ENCODE measurements at places on chromosomes 12 and 14. TPM values are rescaled to one million over a fixed set of nuclear protein-coding genes. Genes with fewer than 3 reads are reported as not detected.

Gene LMNTD1
- not detected for total RNA-seq

GRCh38 chr14:45156067-45156466 lies 20.3 kb downstream of the FANCM start:
- DNase-seq: no peak

- DNase-seq: no peak
Observed at GRCh38 chr12:19031032-19031431, 98.5 kb upstream of the PLEKHA5 start.

- DNase-seq: no peak
Observed at GRCh38 chr14:75648066-75648838, 12.4 kb downstream of the ERG28 start.

Gene IRAK3
- total RNA-seq: 3.9 TPM

DNA sequence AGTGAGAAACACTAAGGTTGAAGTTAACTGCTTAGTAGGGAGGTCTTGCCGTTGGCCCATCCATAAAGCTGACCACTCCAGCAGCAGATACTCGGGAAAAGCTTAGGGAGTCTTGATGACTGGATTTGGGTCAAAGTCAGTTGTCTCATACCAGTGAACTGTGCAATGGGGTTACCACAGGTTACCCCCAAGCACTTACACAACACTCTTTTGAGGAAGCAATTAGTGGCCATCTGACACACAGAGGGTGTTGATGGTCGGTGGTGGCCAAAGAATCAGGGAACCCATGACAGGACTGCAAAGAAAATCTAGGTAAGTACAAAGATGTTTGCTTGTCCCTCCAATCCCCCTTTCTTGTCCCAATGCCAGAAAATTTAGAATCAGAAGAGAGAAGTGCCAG lies 410.2 kb downstream of the APAF1 start:
- DNase-seq: no peak

Gene HCAR2
- total RNA-seq: not detected

DNA sequence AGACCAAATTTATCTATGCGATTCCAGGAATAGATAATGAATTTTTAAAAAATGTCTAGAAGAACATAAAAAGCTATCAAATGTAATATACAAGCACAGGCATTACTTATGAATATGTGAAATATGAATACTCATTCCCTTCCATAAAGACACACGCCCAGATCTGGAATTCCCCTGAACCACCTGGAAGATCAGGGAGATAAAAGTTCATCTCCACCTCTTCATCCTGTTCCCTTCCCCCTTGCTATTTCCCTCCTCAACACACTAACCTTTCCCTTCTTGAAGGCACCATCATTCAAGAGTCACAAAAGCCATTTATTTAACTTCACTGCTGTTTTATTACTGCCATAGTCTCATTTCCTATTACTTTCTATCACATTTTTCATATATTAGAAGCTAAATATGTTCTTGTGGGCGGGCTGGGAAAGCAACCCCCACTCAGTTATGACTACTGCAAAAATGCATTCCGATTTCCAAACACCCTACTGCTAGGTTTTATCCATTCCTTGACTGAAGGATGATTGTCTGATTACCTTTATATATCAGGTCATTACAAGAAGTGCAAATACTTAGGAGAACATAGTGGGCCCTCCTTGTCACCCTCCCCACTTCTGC lies 16.1 kb downstream of the FGD6 start:
- no peak for DNase-seq

GRCh38 chr14:76097547-76097946 lies 54.2 kb upstream of the GPATCH2L start:
- no peak for DNase-seq
